ENCODE measurements at places on chromosomes 2 and 18. TPM values are rescaled to one million over a fixed set of nuclear protein-coding genes. Genes with fewer than 3 reads are reported as not detected.

DNA sequence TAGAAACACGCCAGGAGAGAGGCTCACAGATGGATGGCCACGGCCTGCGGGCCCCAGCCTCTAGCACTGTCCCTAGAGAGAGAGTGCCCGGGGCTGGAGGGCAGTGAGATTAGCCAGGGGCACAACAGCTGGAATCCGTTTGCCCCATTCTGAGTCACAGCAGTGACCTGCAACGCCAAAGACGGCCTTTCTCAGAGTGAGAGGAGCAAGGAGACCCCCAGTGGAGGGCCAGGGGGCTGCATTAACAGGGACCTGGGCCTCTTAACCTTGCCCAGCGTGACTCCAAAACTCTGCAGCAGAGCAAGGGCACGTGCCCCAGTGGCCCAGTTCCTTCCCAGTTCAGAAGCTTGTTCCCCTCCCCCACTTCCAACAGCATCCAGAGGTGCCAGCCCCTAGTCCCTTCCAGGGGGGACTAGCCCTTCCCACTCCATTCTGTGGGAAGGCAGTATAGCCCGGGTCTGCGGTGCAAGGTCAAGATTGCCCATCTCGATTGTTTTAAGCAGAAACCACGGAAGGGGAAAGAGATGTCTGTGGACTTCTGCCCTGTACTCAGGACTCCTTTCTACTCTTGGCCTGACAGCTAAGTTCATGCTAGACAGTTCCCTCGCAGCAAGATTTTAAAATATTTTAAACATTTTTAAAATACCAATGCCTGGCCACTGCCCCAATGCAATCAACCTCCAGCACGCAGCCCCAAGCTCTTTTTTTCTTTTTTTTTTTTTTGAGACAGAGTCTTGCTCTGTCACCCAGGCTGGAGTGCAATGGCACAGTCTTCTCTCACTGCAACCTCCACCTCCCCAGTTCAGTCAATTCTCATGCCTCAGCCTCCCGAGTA, 50.9 kb upstream of the BIN1 start:
- DNase-seq, result no peak

- DNase-seq, result no peak
Measured at GRCh38 chr2:202695166-202695565, 60.4 kb downstream of the FAM117B start.

DNA sequence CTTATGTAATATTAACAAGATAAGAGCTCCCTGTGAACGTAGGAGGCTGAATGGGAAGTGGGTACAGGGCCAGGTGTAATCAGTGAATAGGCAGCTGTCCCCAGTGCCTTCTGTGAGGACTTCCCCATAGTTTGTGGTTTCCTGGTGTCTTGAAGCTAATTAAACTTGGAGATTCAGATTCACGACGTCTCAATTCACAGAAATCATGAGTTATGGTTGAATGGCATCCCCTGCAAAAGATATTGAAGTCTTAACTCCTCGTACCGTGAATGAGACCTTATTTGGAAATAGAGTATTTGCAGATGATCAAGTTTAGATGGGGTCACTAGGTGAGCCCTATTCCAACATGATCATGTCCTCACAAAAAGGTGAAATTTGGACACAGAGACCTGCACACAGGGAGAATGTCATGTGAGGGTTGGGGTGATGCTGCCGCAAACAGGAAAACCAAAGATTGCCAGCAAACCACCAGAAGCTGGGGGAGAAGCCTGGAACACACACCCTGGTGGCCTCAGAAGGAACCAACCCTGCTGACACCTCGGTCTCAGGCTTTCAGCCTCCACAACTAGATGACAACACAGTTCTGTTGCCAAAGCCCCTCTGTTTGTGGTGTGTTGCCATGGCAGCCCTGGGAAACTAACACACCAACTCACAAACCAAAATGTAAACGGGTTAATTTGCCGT, 13.2 kb downstream of the ARL4C start:
- DNase-seq, result peak; percentile 34

DNA sequence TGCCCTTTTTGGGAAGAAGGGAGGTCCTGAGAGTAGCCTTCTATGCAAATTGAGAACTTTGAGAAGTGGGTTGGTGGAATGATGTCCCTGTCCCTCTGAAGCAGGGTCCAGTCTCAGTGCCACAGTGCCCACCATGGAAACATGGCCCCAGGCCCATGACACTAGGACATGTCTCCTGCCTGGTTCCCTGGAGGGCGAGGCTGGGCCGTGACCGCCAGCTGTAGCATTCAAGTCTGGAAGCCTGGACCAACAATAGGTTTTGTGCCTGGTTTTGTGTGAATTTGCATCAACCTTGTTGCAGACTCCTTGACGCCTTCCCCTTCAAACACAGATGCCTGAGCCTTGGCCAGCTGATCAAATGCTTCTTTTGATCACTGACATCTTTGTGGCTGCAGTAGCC, 27.5 kb downstream of the ARID5A start:
- no peak for DNase-seq

DNA sequence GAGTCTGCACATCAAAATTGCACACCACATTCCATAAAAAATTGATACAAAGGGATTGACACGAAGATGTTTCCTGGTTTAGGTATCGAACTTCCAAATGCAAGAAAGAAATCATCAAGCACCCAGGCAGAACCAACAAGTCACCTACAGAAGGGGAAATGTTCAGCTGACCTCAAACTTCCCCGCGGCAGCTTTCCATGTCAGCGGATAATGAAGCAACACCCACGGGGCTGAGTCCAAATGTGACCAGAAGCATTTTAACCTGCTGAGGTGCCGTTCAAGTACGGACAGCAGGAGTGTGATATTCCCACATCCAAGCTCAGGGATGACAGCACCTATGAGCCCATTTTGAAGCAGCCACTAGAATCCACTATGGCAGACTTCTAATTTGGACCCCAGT, 124.9 kb downstream of the GALNT14 start:
- no peak for DNase-seq

DNA sequence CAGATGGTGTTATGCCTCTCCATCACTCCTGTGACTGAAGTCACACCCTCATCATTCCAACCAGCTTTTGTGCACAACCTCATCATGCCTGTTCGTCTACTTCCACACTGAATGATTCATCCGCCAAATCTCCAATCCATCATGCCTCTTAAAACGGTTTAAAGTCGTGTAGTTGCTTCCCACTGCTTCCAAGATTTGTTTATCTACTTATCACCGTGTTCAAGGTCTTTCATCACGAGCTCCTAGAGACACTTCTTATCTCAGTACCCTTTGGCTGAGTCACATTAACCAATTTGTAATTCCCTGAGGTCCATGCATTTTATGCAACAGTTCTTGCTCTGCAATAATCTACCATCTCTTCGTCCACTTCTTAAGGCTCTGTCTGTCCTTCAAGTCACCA, 592.3 kb upstream of the ID2 start:
- DNase-seq, result no peak

- no peak for DNase-seq
Measured at GRCh38 chr2:11303290-11304013, 41.0 kb downstream of the ROCK2 start.

GRCh38 chr2:126784621-126785020, 114.1 kb upstream of the TEX51 start:
- no peak for DNase-seq

GRCh38 chr2:95530734-95531133, 46.2 kb upstream of the TRIM43B start:
- no peak for DNase-seq

- no peak for DNase-seq
Measured at GRCh38 chr2:30396436-30397232, 50.4 kb upstream of the LCLAT1 start.

The SULT6B1 gene
- total RNA-seq, result not detected

GRCh38 chr18:11906176-11906575, 1.9 kb downstream of the MPPE1 start:
- DNase-seq, result no peak

DNA sequence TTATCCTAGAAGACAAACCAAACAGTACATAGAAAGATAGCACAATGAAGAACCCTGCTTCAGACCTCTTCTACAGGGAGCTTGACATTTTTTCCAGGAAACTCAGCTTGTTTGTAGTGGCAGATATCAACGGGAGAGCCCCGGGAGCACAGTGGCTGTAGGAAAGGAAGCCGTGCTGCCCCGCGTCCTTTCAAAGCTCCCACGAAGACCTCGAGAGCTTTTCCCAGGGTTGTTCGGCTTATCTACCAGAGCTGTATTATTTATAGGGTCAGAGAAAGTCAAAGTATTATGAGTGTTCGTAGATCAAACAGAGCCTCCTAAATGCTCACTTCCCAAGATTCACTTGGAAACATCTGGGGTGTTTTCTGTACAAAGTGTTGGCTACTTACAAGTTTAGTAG, 167.1 kb upstream of the COPS8 start:
- DNase-seq, result no peak

GRCh38 chr2:31141443-31142085, 3.3 kb upstream of the GALNT14 start:
- no peak for DNase-seq

The POTEJ gene
- not detected for total RNA-seq

The COLEC11 gene
- total RNA-seq, result 1.6 TPM

DNA sequence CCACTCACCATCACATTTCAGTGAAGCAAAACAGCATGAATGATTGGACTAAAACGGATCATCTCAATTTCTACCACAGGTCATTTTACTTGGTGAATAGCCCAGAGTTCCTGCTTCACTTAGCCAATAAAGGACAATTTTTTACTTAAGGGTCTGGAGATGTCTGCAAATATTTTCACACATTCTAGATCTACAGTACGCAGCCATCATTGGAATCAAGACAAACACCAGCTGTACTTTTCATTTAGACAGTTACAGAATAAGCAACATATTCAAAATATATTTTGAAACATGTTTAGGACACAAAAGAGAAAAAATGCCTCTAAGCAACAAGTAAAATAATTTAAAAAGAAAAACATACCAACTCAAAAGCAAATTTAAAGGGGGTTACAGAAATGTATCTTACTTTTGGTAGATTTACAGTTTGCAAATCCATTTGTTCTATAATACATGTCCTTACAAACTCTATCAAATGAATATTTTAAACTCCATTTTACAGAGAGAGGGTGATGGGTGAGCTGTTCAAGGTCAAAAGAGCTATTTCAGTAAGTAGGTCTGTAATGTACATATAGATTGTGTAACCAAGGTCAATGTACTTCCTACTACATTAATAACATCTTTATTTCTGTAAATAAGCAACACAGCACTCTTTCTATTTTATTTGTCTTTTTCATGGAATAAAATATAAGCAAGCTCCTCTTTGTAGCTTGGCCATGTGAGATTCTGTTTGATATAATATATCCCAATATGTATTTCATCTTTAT, 13.4 kb downstream of the PPP1R1C start:
- no peak for DNase-seq

The SULT1C4 gene
- total RNA-seq, result 0.43 TPM

DNA sequence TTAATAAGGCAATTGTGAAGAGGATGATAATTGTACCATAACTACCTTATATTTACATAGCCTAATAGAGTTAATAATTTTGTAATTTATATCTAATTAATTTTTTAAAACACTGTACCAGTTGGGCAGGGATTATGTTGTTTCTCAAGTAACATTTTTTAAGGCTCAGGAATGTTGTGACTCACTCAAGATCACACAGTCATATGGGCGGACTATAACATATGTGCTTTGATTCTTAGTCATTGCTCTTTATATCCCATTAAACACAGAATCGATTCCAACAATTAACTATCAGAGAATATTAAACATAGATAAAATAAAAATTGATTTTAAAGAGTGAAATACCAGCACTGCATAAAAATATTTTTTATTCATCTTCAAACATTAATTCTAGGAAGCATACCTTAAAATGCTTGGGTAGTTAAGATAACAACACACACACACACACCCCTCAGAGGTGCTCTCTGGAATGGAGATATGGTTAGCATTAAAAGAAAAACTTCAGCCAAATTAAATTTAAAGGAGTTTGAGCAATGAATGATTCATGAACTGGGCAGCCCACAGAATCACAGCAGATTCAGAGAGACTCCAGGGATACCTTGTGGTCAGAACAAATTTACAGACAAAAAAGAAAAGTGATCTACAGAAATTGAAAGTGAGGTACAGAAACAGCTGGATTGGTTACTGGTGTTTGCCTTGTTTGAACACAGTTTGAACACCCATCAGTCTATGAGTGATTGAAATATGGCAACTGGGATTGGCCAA, 869.4 kb upstream of the ID2 start:
- DNase-seq, result no peak

- no peak for DNase-seq
Measured at GRCh38 chr2:129710670-129711495, 268.6 kb upstream of the RAB6C start.

The CPO gene
- not detected for total RNA-seq

GRCh38 chr2:170812710-170813600, 3.7 kb upstream of the GAD1 start:
- no peak for DNase-seq

DNA sequence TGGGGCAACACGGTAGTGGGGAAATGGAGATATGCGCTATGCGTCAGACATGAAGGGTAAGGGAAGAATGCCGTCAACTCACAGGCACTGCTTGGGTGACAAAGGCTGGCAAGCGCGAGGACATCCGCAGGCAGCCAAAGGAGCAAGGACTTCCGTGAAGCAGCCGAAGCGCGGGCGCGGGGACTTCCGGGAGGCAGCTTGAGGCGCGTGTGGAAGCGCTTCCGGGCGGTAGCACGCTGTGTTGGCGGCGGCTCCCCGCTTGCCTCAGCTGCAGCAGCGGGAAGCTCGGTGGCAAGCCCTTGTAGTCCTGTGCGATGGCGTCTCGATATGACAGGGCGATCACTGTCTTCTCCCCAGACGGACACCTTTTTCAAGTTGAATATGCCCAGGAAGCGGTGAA, at the start of gene PSMA8:
Gene PSMA8, plus strand, starts transcription at position 218 of the 400 bp plus-strand sequence. Its CDS starts 97 bp downstream, at position 315.
- DNase-seq, result peak; percentile 34

- DNase-seq, result no peak
Measured at GRCh38 chr2:138157372-138157771, 193.1 kb downstream of the HNMT start.

The D2HGDH gene
- total RNA-seq, result 88.6 TPM

GRCh38 chr2:104965900-104966299, 72.0 kb upstream of the MRPS9 start:
- no peak for DNase-seq

- DNase-seq, result no peak
Measured at GRCh38 chr2:142980246-142981068, 103.0 kb downstream of the KYNU start.

All from mucosa of descending colon (tissue), 3 donors.